Right hindlimb (tissue), 1 donor: ENCODE measurements at places on chromosomes 16 and 17.

DNA sequence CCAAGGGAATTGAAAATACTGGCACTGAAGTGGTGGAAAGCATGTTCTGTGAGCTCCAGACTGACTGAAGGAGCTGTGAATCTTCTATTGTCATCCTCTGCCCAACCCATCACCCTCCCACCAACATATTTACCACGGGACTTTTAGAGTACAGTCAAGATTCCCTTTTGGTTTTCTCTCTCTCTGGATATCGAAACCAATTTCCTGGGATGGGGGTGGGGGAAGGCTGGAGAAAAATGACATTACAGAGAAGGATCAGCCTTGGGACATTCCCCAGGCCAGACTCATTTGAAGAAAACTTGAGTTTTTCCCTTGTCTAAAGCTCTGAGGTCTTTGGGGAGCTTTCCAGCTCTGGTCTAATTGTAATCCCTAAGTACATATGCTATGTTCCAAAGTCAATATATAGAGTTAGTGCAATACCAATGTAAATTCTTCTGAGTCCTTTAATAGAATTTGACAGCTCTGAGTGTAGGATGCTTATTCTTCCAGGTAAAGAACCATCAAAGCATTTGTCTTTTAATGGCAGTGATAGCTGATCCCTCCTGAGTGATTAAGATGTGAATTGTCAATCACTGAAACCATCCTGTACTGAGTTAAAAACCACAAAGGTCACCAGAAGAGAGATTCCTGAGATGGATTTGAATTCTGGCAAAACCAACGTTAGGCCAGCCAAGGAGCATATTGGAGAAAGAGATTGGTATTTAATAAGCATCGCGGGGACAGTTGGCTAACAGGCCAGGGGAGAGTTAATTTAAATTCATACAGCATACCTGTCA is 48.8 kb upstream of the CCL1 start:
- no peak for DNase-seq

GRCh38 chr17:3535253-3535995 is 22.2 kb downstream of the TRPV3 start:
- peak; percentile 85 for DNase-seq

DNA sequence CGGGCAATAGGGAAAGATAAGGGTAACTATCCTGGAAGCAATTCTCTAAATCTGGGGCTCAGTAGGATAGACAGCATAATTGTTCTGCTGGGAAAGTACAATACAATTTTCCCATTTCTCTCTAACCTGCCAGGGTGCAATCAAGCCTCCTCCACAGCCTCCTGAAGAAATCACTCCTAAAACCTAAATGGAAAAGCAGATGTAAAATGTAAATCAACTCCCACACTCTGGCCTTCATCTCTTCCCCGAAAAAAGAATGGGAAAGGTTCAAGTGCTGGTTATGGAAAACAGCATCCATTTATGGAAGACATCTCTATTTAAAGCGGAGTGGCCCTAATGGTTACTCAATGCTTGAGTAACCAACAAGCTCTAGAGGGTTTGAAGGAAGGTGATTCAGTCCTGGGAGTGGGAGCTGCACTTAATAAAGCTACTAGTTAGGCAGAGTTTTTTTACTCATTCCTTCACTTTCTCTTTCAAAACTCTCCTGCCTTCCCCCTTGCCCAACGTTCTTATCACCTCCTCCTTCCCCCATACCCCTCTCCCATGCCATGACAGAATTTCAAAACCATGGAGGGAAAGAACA is 5.1 kb downstream of the MMD start:
- no peak for DNase-seq

GRCh38 chr16:83171396-83171795 is 544.6 kb downstream of the CDH13 start:
- no peak for DNase-seq
